ENCODE measurements at places on chromosomes 3 and 15.

DNA sequence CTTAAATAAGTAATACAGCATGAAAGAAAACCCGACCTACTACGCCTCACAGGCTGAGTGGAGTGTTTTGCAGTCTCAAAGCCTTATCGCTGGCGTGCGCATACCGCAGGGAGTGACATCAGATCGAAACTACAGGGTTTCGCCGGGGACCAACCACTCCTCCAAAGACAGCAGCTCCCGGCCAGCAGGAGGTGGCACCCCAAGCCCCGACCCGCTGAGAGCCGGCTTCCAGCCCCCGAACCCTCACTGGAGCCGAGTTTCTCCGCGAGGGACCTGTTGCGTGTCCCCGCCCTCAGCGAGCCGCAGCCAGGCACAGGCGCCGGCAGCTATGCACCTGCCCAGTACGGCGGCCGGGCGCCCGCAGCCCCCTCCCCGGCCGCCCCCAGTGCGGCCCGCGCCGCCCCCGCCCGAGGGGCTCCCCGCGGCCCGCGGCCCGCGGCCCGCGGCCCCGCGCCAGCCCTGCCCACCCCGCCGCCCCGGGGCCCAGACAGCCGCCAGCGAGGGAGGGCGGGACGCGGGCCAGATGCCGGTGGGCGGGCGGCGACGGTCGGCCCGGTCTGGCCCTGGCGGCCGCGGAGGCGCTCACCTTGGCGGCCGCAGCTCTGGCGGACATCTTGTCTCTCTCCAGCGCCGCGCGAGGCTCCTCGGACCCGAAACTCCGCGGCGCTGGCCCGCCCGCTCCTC lies 710 bp downstream of the TJP1 start:
- DNase-seq, result peak; percentile 72

GRCh38 chr15:67048281-67049279 lies 16.8 kb upstream of the SMAD3 start:
- DNase-seq, result peak; percentile 44

GRCh38 chr3:125160606-125161371 lies 51.8 kb downstream of the SLC12A8 start:
- DNase-seq, result no peak

DNA sequence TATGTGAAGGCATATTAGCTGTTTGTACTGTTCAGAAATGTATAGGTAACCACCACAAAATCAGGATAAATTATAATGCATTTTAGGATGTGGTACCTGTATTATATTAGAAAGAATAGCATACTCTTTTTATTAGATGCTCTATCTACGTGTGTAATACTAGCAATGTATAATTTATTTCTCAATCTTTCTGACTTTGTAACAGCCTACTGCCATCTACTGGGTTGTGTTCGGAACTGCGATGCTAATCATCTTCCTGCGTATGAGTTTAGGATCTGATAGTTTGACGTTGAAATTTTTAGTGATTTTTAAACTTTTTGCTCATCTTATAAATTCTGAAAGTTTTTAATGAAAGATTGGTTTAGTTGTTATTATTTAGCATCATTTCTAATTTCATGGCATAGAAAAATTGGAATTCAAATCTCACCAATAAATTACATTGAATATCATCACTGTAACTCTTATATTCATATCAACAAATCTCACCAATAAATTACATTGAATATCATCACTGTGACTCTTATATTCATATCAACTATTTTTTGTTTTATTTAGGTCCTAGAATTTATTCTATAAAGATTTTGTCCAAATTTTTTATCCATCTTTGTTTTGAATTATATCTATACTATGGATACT lies 322.7 kb upstream of the ZNF717 start:
- DNase-seq, result no peak

DNA sequence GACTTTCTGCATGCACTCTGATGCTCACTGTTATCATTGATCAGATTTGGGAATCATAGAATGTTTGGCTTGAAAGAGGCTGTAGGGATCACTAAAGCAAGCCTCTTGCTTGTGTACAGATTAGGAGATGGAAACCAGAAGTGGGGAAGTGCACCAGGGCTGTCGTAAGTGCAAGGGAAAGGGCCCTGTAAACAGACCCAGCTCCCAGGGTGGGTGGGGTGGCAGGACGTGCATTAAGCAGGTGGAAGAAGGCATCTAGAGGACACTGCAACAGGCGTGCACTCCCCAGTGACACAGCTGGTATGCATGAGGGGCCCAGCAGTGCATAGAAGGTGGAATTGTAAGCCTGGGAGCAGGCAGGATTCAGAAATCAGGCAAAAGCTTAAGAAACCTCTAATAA lies 58.0 kb upstream of the SLC7A14 start:
- no peak for DNase-seq

GRCh38 chr15:31828594-31828993 lies 201.7 kb upstream of the CHRNA7 start:
- DNase-seq, result no peak

- DNase-seq, result no peak
Observed at GRCh38 chr3:23697416-23697815, 108.3 kb upstream of the UBE2E1 start.

GRCh38 chr3:50121072-50122032 lies 32.6 kb downstream of the RBM5 start:
- DNase-seq, result peak; percentile 80

DNA sequence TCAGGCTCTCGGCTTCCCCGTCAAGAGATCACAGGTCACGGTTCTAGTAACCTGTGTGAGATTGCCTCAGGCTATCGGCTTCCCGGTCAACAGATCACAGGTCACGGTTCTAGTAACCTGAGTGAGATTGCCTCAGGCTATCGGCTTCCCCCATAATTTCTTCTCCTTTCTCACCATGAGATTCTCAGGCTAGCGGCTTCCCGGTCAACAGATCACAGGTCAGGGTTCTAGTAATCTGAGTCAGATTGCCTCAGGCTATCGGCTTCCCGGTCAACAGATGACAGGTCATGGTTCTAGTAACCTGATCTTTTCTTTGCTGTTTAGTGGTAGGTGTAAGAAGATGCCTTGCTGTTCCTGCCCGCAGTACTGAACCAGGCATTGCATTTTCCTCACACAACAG lies 418.2 kb upstream of the ZNF717 start:
- DNase-seq, result no peak
